ENCODE measurements at places on chromosomes 1 and 21. TPM values are rescaled to one million over a fixed set of nuclear protein-coding genes. Genes with fewer than 3 reads are reported as not detected.

FCGR2B gene
- polyA plus RNA-seq, result 10.9 TPM

GJA5 gene
- 4.0 TPM for polyA plus RNA-seq

CYP4Z1 gene
- polyA plus RNA-seq, result 1.7 TPM

DNA sequence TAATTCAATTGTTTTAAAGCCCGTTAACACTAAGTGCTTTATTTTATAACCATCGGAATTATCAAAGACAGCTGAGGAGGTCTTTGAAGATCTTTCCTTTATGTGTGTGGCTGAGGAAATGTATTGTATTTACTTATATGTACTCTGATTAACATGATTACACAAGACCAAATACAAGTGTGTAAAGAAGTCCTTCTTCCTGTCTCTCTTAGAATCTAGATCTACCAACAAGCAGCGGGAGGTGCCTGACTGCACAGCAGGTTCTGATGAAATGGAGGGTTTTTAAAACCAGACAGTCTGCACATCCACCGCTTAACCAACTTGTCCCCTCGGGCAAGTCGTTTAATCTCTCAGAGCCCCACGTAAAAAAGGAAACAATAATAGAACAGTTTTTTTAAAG lies 240.5 kb upstream of the MAP1LC3C start:
- H3K4me1 ChIP-seq, result no peaks in the 10 kb centered on the region
- no peak overlapping the region for H3K27ac ChIP-seq
- H3K4me3 ChIP-seq, result no peak overlapping the region
- no peaks in the 10 kb centered on the region for H3K36me3 ChIP-seq
- H3K27me3 ChIP-seq, result no peaks in the 10 kb centered on the region

DNA sequence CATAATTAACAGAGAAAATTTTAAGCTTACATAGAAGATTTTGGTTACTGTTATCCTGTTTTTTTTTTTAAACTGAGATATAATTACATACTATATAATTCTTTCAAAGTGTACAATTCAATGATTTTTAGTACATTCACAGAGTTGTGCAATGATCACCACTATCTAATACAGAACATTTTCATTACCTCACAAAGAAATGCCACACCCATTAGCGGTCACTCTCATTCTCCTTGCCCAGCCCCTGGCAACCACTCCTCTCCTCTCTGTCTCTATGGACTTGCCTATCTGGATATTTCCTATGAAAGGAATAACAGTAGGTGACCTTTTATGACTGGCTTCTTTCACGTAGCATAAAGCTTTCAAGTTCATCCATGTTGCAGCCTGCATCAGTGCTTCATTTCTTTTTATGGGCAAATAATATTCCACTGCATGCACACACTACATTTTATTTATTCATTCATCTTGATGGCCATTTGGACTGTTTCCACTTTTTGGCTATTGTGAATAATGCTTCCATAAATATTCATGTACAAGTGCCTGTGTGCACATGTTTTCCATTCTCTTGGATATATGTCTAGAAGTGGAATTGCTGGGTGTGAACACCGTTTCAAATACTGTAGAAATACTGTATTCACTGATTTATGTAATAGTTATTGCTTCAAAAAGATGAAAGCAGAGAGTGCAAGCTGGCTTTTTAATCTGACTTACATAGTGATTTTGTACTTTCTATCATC lies 26.5 kb downstream of the TAF5L start:
- H3K27ac ChIP-seq, result no peak overlapping the region
- no peaks in the 10 kb centered on the region for H3K27me3 ChIP-seq
- no peaks in the 10 kb centered on the region for H3K4me1 ChIP-seq
- H3K36me3 ChIP-seq, result peaks cover 34% of the 10 kb centered on the region
- DNase-seq, result no peak
- no peak overlapping the region for H3K4me3 ChIP-seq

GRCh38 chr1:230866171-230867070 lies 1.9 kb downstream of the C1orf198 start:
- no peaks in the 10 kb centered on the region for H3K36me3 ChIP-seq
- H3K27me3 ChIP-seq, result peaks cover 17% of the 10 kb centered on the region
- DNase-seq, result no peak
- H3K4me1 ChIP-seq, result peaks cover 20% of the 10 kb centered on the region
- no peak overlapping the region for H3K27ac ChIP-seq

DNA sequence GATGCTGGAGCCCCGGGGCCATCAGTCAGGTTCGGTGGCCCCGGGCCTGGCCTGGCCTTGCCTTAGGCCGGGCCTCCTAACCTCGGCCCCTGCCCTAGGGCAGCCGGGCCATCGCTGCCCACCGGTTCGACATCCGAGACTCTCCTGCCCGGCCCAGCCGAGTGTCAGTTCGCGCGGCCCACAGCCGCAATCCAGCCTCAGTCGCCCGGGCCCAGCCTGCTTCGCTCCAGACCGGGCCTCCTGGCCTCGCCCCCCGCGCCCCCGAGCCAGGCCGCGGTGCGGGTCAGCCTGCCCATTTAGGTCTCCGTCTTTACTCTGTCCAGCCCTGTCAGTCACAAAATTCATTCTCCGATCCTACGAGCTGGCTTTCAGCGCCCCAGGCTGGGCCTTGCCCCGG lies 777 bp downstream of the LRRC41 start:
- H3K36me3 ChIP-seq, result peaks cover under 1% of the 10 kb centered on the region
- peak overlapping the region; percentile 89 for H3K27ac ChIP-seq
- peak; percentile 44 for DNase-seq
- H3K4me1 ChIP-seq, result peaks cover 19% of the 10 kb centered on the region

GRCh38 chr21:32411350-32412161 lies 950 bp upstream of the EVA1C start:
- H3K27me3 ChIP-seq, result peaks cover 28% of the 10 kb centered on the region
- no peaks in the 10 kb centered on the region for H3K36me3 ChIP-seq
- peaks cover 7% of the 10 kb centered on the region for H3K4me1 ChIP-seq
- peak overlapping the region; percentile 86 for H3K27ac ChIP-seq
- DNase-seq, result no peak

- no peaks in the 10 kb centered on the region for H3K4me1 ChIP-seq
- H3K27ac ChIP-seq, result no peak overlapping the region
- no peak overlapping the region for H3K4me3 ChIP-seq
Observed at GRCh38 chr1:94298861-94299260, 61.5 kb upstream of the ARHGAP29 start.

- H3K4me1 ChIP-seq, result peaks cover 4% of the 10 kb centered on the region
- H3K4me3 ChIP-seq, result no peak overlapping the region
- H3K27ac ChIP-seq, result no peak overlapping the region
- H3K27me3 ChIP-seq, result no peaks in the 10 kb centered on the region
- DNase-seq, result no peak
Observed at GRCh38 chr1:32404946-32405345, 10.7 kb upstream of the BSDC1 start.

DNA sequence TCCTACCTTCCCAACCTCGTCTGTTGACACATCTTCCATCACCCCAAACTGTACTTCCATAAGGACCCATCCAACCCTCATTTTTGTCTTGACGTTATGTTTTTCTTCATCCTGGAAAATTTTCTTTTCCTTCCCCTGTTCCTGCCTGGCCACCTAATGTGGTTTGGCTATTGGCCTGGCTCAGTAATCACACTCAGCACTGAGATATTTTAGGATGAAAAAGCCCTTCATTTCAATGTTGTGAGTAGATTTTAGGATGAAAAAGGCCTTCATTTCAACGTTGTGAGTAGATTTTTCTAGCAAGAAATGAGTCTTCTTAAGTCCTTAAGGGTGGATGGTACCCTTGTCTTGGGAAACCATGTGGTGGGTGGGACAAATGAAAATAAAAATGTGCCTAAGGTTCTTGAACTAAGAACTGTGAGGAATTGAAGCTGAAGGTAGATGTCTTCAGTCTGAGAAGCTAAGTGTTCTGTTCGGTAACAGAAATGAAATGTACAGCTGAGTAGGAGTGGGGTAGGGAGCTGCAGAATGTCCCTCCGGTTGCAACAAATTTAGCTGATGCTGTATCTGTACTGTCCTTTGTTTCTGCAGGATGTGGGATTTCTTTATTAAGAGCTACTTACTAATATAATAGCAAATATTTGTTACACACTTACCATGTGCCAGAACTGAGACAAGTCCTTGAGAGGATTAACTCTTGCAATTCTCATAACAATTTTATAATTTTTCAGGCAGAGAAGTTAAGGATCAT lies 36.1 kb downstream of the DNTTIP2 start:
- no peak overlapping the region for H3K27ac ChIP-seq
- H3K36me3 ChIP-seq, result no peaks in the 10 kb centered on the region
- no peak overlapping the region for H3K4me3 ChIP-seq
- no peaks in the 10 kb centered on the region for H3K27me3 ChIP-seq

GRCh38 chr1:209335178-209335577 lies 248.3 kb upstream of the CAMK1G start:
- H3K27ac ChIP-seq, result no peak overlapping the region
- DNase-seq, result peak; percentile 4
- no peaks in the 10 kb centered on the region for H3K4me1 ChIP-seq
- no peaks in the 10 kb centered on the region for H3K36me3 ChIP-seq
- H3K4me3 ChIP-seq, result no peak overlapping the region
